ENCODE measurements at places on chromosomes 2 and 18. TPM values are rescaled to one million over a fixed set of nuclear protein-coding genes. Genes with fewer than 3 reads are reported as not detected.

Gene PPP3R1
- total RNA-seq, result 39.1 TPM

Gene UBXN4
- 41.8 TPM for total RNA-seq

Gene C2orf80
- total RNA-seq, result not detected

Gene MYO7B
- total RNA-seq, result 1.0 TPM

Gene CPO
- total RNA-seq, result not detected

Gene GAL3ST2
- not detected for total RNA-seq

Gene RAMP1
- total RNA-seq, result 31.8 TPM

Gene LCT
- not detected for total RNA-seq

Gene SLC5A7
- total RNA-seq, result under 0.01 TPM

Gene NETO1
- total RNA-seq, result not detected

Gene BUB1
- total RNA-seq, result 7.8 TPM

Gene OXER1
- total RNA-seq, result under 0.01 TPM

Gene TBR1
- total RNA-seq, result not detected

Gene KRTCAP3
- total RNA-seq, result not detected

Gene SLC30A3
- 0.52 TPM for total RNA-seq

Gene FOXI3
- not detected for total RNA-seq

Gene RAX
- total RNA-seq, result not detected

Gene CAVIN2
- 19.3 TPM for total RNA-seq

Gene PLEK
- 9.4 TPM for total RNA-seq

Gene GREB1L
- total RNA-seq, result 12.5 TPM

Gene GALNT13
- total RNA-seq, result under 0.01 TPM

Gene ANKRD30B
- under 0.01 TPM for total RNA-seq

Gene TXNDC9
- total RNA-seq, result 26.6 TPM

Gene HS6ST1
- 12.5 TPM for total RNA-seq

Gene CYRIA
- total RNA-seq, result 4.7 TPM

Gene PCARE
- under 0.01 TPM for total RNA-seq

Gene CAPN14
- total RNA-seq, result not detected

Gene ADRA2B
- total RNA-seq, result 2.1 TPM

Gene LRP2
- under 0.01 TPM for total RNA-seq

Gene SPEG
- 95.5 TPM for total RNA-seq

Gene EFHD1
- 2.1 TPM for total RNA-seq

Gene TMEM182
- 152 TPM for total RNA-seq

Gene MEP1B
- total RNA-seq, result not detected

Gene CLEC4F
- total RNA-seq, result not detected

Gene UGT1A1
- not detected for total RNA-seq

Gene STAMBP
- 12.0 TPM for total RNA-seq

Gene MRPS9
- total RNA-seq, result 23.5 TPM

Gene LRATD1
- 5.2 TPM for total RNA-seq

Gene MRPL19
- 24.0 TPM for total RNA-seq

Gene SCTR
- not detected for total RNA-seq

Gene AFF3
- total RNA-seq, result 8.4 TPM

Gene TDRD15
- not detected for total RNA-seq

Gene CNRIP1
- 17.7 TPM for total RNA-seq

Data from skeletal muscle tissue (tissue), 5 donors.